ENCODE measurements at places on chromosomes 1 and 21.

- no peak for DNase-seq
Measured at GRCh38 chr1:30845237-30845903, 63.2 kb downstream of the SDC3 start.

- no peak for DNase-seq
Measured at GRCh38 chr1:116902723-116903383, 6.9 kb upstream of the PTGFRN start.

GRCh38 chr1:230622151-230622550 lies 20.1 kb upstream of the COG2 start:
- DNase-seq = no peak

DNA sequence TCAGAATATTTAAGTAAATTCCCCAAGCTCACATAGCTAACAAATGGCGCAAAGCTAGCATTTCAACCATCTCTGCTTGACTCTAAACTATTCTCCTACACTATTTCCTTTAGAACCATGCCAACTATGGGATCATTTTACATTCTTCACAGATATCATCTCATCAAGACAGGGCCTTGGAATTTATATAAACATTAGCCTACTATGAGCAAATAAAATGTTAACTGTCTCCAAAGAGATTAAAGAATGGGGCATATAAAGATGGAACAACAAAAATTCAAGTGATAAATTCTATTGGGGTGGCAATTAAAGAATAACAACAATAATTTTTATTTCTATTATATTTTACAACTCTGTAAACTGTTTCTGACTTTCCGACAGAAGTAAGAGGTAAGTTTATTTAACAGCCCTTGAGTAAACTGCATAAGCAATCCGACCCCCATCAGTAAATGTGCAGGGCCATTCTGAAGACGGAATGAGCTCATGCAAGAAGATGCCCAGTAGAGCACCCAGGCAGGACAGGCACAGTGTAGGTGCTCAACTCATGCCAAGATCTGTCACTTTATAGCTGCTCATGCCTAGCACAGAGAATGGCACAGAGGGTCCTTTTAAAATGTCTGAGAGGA lies 261.9 kb downstream of the VAV3 start:
- DNase-seq = no peak

DNA sequence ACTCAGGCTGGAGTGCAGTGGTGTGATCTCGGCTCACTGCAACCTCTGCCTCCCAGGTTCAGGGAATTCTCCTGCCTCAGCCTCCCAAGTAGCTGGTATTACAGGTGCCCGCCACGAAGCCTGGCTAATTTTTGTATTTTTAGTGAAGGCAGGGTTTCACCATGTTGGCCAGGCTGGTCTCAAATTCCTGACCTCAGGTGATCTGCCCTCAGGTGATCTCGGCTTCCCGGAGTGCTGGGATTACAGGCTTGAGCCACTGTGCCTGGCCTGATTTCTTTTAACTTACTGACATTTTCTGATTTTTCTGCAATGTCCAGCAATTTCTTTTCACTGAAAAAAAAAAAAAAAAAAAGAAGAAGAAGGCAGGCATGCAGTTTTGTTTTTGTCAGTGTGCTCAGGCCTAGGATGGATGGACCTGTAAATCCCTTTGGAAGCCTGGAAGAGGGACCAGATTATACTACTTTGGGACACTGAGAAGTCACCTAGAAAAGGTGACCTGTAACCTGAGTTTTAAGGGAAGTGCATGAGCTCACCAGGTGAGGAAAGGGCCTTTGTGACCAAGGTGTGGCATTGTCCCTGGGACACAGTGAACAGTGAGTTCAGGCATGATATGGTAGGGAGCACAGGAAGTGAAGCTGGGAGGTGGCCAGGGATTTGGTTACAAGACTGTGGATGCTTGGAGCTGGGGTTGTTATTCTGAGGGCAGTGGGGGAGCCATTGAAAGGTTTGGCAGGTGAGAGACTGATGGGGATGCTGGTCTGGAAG lies 2.7 kb upstream of the TMEM61 start:
- DNase-seq = no peak

- DNase-seq = no peak
Measured at GRCh38 chr1:182274618-182275017, 117.0 kb downstream of the GLUL start.

GRCh38 chr1:180229483-180230415 lies at the start of gene LHX4:
LHX4 (plus strand) TSS chr1:180230264; CDS start chr1:180230530, 266 bp downstream.
- no peak for DNase-seq

DNA sequence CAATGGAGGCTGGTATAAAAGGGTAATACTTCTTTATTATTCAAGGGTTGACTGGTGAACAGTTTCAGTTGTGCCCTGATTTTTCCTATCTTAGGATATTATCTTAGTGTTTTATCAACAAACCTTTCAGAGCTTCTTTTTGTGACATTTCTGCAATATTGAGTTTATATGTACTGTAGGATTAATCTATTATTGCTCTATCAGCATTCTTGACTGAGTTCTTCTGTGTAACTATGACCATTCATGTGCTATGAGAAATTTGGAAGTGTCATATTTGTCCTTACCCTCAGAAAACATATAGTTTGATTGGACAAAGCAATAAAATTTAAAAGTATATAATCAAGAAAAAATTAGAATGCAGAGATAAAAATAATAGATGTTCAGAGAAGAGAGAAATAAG lies 25.5 kb upstream of the MRPS6 start:
- no peak for DNase-seq

DNA sequence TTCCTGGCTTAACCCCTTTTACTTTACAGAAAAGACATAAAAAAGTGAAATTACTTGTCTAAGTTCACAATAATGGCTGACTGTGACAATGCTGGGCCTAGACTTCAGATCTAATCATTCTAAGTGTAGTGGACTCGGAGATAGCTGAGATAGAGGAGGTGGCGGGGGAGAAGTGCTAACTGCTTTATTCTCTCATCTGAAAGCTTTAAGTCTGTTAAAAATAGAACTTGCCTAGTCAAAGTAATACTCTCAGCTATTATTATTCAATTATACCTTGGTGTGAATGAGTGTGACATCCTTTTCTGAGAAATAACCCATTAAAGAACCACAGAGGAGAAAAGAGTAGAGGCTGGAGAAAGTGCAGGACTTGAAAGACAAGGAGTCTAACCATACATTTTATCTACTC lies 96.1 kb upstream of the OLIG2 start:
- no peak for DNase-seq
